ENCODE measurements at places on chromosomes 5 and 9. TPM values are rescaled to one million over a fixed set of nuclear protein-coding genes. Genes with fewer than 3 reads are reported as not detected.

AGGF1 gene
- 26.4 TPM for total RNA-seq

- DNase-seq = no peak
Observed at GRCh38 chr5:29175774-29176173, 2017.7 kb upstream of the CDH6 start.

DNA sequence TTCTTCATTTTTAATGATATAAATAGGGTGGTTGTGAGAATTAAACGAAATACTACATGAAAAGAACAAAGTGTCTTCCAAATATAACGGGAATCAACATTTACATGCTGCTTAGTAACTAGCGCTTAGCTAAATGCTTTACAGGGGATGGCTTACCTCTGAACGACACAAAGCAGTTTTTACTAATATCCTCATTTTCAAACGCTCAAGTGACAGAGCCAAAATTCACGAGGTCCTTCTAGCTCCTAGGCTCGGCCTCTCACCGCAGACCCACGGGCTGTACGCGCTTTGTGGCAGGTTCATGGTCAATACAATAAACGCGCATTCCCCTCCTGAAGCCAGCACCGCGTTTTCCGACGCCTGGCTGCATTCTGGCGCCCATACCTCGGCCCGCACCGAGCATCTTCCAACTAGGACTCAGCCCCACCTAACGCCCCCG lies 442 bp downstream of the ZNF510 start:
- no peak for DNase-seq

GRCh38 chr9:101442318-101442717 lies 6.7 kb upstream of the ALDOB start:
- no peak for DNase-seq

- DNase-seq = no peak
Observed at GRCh38 chr5:23703940-23704855, 196.8 kb downstream of the PRDM9 start.

GRCh38 chr5:142201471-142201887 lies 92.9 kb downstream of the NDFIP1 start:
- no peak for DNase-seq

DNA sequence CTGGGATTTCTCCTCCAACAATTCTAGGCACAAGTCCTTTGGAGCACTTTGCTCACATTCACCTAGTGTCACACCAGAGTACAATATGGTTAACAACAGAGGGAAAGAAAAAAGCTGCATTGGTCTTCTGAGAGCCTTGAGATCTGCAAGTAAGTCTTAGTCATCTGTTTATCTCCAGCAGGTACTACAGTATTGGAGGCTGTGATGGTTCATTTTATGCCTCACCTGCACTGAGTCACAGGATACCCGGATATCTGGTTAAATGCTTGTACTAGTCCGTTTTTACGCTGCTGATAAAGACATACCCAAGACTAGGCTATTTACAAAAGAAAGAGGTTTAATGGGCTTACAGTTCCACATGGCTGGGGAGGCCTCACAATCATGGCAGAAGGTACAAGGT lies 525.0 kb downstream of the NR2F1-AS1 start:
- no peak for DNase-seq

GRCh38 chr5:124660229-124661093 lies 86.0 kb downstream of the ZNF608 start:
- DNase-seq = no peak

DNA sequence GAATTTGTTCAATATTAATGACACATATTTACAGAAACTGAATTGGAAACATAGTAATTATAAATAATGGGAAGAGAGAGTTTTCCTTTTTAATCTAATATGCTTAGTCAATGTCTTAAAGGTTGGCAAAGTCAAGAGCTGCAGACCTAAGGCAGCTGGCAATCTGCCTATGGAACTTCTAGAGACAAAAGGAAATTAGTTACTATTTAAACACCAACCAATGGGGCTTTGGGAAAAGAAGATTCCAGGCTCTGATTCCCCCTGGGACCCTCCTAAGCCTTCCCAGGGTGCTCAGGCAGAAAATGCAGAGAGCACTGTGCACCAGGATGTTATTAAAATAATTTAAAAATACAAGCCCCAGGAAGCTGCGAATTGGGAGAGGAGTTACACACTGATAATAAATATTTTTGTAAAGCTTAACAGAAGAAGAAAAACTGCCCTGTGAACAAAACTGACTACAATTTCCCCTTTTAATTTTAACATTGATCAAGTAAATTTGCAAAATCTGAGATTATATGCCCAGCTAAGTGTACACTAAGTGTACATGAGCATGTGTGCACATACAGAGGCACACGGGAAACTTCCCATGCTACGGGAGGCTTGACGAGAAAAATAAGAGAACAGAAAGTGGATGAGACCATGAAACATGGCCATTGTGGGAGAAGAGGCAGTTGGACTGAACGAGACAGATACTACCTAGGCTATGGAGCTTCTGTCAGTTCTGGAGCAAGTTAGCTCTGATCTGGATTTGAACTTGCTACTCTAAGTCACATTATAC lies 77.4 kb upstream of the ADAMTS16 start:
- no peak for DNase-seq

DNA sequence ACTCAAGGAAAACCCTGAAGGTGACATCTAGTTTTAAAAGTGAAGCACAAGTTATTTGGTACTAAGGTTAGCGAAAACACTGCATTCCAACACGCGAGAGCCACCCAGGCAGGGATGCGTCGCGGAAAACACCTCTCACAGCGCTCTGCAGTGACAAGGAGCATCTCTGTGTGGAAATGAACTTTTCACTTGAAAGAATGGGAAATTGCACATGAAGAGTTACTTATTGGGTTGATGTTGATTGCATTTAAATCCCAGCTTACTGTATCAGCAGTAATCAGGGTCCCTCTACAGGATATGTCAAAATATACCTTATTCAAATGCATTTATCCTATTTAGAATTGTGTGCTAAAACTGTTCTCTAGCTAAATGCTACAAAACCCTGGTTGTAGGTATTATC lies 144.4 kb downstream of the BNC2 start:
- no peak for DNase-seq

DNA sequence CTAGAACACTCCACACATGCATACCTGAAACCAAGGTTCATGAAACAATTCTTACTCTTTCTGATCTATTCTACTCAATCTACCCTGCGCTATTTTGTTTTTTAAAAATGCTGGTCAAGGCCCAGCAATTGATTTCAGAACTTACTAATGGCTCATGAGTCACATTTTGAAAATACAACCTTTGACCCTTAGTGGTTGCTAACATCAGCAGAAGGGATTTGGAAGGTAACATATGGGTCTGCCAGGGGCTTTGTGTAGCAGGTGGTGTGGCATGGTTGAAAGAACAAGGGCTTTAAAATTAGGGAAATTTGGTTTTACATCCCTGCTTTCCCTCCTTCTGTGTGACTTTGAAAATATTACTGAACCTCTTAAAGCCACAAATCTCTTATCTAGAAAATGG lies 101.4 kb downstream of the ATG10 start:
- no peak for DNase-seq

TMEFF1 gene
- total RNA-seq = not detected

DNA sequence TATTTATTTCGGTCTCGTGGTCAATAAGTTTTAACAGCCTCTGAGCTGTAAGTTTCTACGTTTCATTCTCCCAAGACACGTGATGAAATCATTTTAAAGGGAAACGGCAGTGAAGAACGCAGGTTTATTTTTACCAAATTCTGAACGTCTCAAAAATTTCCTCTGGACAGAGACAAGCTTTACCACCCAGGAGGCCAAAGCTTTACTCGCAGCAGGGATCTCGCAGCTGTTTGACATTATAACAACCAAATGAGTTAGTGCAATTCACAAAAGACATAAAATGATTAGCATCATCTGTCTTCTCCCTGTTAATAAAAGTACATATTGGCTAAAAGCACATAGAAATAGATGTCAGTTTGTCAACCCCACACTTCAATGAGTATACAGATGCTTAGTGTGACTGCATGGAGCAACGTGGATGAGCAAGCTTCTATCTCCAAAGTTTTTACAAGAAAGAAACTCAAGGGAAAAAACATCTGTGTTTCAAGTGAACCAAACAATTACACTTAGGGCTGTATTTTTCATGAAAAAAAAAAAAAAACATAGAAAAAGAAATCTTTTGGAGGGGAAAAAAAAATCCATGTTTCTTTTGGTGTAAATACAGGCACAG lies 2.5 kb downstream of the SEMA5A start:
- DNase-seq = no peak

DNA sequence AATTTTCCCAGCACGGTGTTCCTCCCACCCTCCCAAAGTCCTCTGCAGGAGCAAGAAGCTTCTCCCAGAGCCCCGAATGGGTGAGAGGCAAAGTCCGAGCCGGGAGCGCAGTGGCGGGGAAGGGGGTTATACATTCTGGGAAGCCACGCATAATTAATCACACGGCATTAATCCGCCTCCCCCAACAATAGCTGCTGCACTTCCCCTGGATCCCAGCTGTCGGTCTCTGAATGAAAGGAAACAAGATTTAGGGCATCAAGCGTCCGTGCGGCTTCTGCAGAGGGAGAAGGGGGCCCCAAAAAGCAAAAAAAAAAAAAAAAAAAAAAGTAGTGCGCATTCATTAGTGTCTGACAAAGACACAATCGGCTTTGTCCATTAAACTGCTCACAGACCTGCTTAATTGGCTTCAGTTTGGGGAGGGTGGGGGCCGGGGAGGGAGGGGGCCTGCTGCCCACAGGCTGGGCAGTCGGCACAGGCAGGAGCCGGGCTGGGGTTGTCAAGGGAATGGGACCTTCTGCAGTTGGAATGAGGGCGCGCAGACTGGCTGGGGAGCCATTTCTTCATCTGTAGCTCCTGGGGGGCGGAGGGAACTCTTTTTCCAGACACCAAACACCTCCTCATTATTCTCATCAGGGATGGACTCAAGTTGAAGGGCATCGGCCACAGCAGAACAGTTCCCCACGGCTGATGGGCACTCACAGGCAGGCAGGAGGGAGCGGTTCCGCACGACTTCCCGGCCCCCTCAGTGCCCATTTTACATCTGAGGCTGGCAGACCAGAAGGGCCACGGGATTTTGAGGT lies 3.4 kb downstream of the NOTCH1 start:
- DNase-seq = no peak

DNA sequence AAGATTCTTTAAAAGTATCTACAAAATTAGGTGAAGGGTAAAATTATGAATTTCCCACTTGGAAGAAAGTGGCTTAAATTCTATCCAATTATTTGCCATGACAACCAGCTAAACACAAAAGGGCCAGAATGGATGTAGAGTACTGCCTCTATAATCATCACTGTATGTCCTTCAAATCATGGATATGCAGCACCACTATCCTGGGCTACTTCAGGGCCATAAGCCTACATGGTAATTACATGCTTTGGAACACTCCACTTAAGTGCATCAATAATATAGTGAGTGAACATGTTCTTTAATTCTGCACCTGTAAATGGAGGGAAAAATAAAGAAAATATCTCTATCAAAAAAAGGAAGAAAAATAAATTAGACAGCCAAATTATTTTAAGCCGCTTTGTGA lies 575.2 kb downstream of the ISL1 start:
- no peak for DNase-seq

DNA sequence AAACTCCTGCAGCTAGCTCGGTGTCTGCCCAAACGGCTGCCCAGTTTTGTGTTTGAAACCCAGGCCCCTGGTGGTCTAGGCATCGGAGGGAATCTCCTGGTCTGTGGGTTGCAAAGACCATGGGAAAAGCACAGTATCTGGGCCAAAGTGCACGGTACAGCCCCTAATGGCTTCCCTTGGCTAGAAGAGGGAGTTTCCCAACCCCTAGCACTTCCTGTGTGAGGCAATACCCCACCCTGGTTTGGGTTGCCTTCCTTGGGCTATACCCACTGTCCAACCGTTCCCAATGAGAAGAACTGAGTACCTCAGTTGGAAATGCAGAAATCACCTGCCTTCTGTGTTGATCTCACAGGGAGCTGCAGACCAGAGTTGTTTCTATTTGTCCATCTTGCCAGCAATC lies 41.8 kb downstream of the CAVIN4 start:
- no peak for DNase-seq

DNA sequence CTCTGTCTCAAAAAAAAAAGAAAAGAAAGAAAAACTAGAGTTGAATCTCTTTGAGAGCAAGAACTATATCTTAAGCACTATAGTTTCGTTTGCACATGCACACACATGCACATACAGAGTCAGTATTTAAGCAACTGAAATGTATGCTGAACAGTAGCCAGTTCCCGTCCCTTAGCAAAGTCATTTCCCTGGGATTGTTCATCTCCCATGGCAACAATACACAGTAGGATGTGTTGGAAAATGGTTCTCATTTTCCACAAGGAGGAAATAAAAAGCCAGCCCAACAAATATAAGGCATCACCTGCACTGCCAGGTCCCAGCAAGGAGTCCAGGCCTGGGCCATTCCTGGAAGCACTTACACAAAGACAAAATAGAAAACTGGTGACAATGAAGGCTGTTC lies 4.2 kb upstream of the ZNF346 start:
- no peak for DNase-seq

DNA sequence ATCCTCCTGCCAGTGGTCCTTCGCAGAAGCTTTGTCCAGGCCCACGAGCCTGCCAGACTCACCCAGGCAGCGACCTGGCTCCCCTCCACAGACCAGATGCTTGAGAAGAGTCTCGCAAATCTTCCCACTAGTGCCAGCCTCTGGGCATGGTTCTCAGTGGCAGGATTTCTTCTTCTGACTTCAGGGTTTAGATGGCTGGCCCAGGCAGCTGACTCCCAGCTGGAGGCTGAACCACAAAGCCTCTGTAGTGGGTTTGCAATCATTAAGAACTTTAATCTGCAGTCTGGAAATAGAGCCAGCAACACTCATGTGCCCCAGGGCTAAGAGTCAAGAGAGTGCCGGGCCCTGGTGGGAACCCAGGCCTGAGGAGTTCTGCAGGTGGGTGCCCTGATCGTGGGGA lies 90.6 kb upstream of the ICE1 start:
- no peak for DNase-seq

GRCh38 chr5:176660530-176660859 lies 13.2 kb downstream of the TSPAN17 start:
- DNase-seq = no peak

KIAA0825 gene
- total RNA-seq = 1.5 TPM

DNA sequence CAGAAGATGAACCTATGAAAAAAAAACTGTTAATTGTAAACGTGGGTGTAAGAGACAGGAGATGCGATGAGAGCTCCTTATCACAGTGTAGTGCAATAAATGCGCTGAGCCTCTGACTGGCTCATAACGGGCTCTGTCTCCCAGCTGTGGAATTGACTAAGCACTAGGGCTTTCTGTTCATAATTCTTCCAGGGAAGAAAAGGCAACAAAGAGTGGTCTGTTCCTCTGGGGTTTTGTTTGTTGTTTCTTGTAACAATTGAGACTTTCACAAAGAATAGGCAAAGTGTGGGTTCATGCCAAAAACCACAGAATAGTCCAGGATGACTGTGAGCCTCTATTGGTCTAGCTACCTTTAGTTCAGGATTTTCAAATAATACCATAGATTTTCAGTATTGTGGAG lies 39.4 kb downstream of the UBE2QL1 start:
- DNase-seq = no peak

MARCOL gene
- total RNA-seq = not detected
